ENCODE measurements at places on chromosomes 3 and 15.

- ATAC-seq = no peak
Observed at GRCh38 chr3:74273091-74273490, 341.4 kb downstream of the CNTN3 start.

DNA sequence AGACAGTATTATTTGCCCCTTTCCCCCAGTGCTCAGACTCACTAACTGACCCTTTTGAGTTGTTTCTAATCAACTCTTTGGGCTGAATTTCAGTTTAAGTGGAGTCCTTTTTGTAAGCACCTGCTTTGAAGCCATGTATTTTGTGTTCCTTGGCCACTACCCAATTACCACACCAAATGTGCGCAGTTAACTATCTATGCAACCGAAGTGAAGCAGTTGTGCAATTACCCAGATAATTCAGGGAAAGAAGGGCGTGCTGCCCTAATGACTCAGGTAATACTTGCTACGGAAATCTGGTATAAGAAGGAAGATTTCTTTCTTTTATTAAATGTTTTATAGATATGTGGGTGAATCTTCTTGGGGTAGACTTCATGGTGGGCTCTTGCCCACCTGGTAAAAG lies 371.9 kb upstream of the TBL1XR1 start:
- no peak for ATAC-seq

DNA sequence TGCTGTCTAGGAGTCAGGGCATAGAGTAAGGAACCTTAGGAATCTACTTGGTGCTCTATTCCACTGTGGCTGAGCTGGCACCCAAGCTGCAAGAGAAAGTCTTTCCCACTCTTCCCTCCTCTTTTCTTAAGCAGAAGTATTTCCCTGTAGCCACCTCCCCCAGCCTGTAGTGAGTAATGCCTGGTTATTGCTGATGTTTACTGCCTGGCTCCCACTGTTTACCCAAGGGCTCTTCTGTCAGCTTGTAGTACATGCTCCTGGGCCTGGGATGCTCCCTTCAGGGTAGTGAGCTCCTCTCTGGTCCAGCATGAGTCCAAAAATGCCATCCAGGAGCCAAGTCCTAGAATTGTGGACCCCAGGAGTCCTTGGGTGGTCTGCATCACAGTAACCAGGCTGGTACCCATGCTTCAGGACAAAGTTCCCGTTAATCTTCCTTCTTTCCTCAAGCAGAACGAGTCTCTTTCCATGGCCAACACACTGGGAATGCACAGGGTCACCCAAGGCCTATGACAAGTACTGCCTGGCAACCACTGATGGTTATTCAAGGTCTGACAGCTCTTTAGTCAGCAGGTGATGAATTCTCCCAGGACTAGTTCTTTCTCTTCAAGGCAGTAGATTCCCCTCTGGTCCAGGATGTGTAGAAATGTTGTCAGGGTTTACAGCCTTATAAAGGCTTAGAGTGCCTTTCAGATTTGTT lies 17.6 kb downstream of the GALK2 start:
- no peak for ATAC-seq

- no peak for ATAC-seq
Observed at GRCh38 chr15:70823196-70823595, 30.8 kb downstream of the LARP6 start.

GRCh38 chr3:20747741-20748140 lies 561.7 kb upstream of the SGO1 start:
- no peak for ATAC-seq

- no peak for ATAC-seq
Observed at GRCh38 chr3:72274493-72275330, 489.8 kb upstream of the PROK2 start.
